ENCODE measurements at places on chromosomes 2 and 18.

- no peak for DNase-seq
Observed at GRCh38 chr2:74944987-74945787, 13.3 kb upstream of the POLE4 start.

DNA sequence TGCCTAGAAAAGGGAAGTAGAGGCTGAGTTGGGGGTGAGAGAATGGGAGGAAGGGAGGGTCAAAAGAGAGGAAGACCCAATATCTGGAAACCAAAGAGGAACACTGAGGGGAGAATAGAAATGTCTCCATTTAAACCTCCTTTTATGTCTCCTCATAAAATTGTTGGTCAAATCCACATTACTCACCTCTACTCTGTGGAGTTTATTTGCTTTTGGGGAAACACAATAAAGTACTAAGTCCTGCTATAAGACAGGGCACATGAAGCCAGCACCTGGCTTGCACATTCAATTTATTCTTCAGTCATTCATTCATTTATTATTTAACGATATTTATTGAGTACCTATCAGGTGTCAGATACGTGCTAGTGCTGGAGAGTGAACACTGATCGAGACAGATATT is 60.3 kb upstream of the NFE2L2 start:
- no peak for DNase-seq

DNA sequence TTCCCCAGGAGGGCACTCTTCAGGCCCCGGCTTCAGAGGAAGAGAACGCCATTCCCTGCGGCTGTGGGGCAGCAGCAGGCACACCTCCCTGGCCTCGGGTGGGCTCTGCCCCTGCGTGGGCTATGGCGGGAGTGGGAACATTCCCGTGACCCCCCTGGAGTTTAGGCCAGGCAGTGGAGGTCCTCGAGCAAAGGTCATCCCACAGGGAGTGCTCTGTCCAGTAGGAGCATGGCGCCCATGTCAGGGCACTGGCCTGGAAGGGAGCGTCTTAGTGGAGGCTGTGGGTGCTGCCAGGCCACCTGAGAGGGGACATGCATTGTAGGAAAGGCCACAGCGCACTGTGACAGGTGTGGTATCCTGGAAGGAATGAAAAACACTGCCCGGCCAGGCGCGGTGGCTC is 9.2 kb upstream of the NFATC1 start:
- no peak for DNase-seq

DNA sequence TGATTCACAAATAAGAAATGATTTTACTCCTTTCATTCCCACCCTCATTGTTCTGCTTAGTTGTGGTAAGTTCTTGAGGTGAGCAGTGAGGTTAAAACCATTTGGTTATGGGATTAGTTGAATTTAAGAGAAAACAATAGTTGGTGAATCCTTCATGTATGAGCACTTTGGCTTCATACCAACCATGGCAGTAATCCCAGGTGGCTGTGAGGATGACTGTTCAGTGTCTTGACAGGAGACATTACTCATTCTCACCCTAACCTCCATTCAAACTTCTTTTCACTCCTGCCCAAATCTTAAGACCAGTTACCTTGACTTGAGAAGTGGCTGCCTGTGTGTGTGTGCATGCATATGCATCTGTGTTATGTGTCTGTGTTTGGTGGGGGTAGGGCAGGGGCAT is 143.1 kb downstream of the SETBP1 start:
- DNase-seq: no peak

DNA sequence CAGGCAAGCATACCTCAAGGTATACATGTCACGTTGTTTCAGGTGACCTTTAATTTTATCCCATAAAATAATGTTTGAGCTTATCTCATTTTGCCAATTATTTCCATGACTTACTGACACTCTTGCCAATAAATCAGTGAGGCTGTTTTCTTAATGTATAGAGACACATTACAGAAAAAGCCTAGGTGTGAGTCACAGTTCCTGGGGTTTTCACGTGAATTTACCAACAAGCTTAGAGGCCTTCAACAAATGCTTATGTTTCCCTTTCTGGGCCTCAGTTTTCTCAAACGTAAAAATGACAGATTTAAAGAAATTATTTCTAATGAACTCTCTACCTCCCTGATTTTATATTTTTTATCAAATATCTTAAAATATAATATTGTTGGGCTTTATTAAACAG is 517.5 kb upstream of the SPHKAP start:
- DNase-seq: no peak

DNA sequence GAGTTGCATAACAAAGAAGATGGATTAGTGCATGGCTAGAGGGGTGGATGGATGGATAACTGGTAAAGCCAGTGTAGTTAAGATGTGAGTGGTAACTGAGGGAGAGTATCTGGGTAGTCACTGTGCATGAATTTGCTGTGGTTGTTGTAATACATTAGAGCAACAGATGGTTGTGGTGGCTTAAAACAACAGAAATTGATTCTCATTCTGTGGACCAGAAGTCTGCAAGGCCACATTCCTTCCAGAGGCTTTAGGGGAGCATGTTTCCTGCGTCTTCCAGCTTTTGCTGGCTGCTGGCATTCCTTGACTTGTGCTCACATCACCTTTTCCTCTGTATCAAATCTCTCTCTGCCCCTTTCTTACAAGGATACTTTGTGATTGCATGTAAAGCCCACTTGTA is 155.4 kb downstream of the ASB1 start:
- no peak for DNase-seq

GRCh38 chr2:223062396-223062795 is 10.4 kb downstream of the KCNE4 start:
- no peak for DNase-seq

Measured in Kasumi-1 (cell line).